Stimulated activated CD4-positive, alpha-beta T cell treated with anti-CD3 and anti-CD28 coated beads, TNF-alpha, amount 100 ng/mL, for 1 hour (primary cell): ENCODE measurements at places on chromosomes 5 and 9.

GRCh38 chr5:155480731-155481131, 467.2 kb downstream of the KIF4B start:
- no peak for DNase-seq

DNA sequence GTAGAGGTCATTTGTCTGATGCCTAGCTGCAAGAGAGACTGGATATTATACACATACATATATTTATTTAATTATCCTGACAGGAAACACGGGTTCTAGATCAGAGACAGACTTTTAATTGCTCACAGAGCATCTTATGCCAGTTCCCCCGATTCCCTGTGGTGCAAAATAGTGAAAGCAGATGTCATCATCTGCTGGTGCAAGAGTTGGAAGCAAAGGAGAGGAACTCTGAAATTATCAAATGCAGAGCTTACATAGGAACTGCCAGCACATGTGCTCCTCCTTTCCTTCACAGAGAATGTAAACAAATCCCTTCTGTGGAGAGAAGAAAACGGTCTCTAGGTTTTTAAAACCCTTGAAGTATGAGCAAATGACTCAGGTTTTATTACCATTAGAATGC, 69.3 kb downstream of the DTWD2 start:
- no peak for DNase-seq

- no peak for DNase-seq
Measured at GRCh38 chr9:74557571-74557970, 60.4 kb downstream of the RORB start.

GRCh38 chr9:79884546-79884945, 312.8 kb downstream of the TLE4 start:
- no peak for DNase-seq

DNA sequence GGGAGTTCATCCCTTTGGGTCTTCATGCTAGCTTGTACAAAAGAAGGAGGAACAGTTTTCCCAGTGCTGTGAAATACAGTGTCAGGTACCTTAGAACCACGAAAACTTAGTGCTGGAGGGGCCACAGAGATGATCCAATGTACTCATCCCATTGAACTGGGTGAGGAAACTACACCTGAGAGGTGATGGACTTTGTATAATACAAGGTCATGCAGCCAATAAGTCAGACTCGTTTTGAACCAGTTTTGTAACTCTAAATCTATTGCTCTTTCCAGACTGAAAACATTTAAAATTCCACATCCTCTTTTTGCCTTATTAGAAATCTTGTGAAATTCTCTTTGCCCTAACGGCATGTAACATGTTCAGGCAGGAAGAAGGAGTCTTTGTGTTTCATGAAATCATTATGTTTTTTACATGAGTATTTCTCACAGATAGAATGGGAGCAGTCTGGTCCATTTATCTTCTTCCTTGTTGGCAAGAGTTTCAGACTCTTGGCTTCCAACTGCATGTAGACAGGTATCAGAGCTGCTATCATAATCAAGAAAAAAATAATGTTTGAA, 146.8 kb upstream of the FBXL7 start:
- DNase-seq: no peak

DNA sequence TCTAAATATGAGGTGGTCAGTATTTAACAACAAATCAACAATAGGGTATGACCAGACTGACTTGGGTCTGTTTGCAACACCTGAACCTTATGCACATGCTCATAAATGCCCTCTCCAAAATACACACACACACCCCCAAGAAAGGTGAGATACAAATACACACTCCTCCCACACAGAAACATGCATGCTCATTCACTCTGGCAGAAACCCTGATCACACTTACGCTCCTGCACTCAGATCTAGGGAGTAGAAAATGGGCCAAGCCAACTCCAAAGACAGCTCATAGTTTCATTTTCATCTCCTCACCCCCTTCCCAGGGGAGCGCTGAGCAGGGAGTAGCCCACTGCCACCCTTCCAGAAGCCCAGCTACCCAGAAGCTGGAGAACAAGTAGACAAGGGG, 11.3 kb downstream of the TRIM7 start:
- DNase-seq: no peak

DNA sequence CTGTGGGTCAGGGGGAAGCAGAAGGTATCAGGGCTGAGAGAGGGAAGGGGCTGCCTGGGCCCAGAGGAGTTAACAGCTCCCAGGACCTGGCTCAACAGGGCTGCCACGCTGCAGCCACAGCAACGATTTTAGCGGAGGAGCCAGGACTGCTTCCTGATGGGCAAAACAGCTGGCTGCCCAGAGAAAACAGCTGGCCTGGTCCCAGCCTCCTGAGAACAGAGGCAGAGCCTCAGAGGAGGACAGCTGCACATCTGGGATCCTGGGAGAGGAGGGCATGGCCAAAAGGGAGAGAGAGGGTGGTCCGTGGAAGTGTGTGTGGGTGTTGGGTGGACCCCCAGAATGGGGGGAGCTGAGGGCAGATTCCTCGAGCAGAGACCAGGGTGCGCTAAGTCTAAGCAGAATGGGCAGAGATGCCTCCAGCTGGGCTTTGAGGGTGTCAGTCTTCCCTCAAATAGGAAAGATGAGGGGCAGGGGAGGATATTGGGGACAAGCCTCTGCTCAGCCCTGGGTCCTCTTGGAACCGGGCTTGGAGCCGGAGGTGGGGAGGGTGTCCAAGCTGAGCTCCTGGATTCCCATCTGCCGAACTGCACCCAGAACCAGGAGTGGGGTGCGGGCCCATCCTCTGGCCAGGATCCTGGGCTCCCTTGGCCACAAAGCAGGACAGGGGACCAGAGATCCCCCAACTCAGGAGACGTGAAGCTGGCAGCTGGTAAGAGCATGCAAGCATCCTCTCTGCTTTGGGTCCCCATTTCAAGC, 9.1 kb upstream of the CERCAM start:
- no peak for DNase-seq

DNA sequence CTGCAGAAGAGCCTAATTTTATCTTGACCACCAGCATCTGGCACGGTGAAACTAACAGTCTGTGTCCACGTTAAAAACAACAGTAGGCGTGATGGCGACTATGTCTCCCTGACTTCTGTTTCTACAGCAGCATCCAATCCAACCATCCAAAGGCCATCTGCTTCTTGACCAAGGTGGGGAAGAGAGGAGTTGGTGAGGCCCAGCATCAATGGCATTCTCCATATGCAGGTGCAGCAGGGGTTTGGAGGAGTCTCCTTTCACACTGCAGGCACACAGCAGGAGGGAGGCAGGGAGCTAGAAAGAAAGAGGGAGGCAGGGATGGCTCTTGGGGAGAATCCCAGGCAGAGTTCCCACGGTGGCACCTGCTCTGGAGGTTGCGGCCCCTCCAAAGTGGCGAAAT, 27.0 kb downstream of the MGAT1 start:
- DNase-seq: no peak

- no peak for DNase-seq
Measured at GRCh38 chr9:99069546-99069945, 35.4 kb upstream of the TGFBR1 start.

DNA sequence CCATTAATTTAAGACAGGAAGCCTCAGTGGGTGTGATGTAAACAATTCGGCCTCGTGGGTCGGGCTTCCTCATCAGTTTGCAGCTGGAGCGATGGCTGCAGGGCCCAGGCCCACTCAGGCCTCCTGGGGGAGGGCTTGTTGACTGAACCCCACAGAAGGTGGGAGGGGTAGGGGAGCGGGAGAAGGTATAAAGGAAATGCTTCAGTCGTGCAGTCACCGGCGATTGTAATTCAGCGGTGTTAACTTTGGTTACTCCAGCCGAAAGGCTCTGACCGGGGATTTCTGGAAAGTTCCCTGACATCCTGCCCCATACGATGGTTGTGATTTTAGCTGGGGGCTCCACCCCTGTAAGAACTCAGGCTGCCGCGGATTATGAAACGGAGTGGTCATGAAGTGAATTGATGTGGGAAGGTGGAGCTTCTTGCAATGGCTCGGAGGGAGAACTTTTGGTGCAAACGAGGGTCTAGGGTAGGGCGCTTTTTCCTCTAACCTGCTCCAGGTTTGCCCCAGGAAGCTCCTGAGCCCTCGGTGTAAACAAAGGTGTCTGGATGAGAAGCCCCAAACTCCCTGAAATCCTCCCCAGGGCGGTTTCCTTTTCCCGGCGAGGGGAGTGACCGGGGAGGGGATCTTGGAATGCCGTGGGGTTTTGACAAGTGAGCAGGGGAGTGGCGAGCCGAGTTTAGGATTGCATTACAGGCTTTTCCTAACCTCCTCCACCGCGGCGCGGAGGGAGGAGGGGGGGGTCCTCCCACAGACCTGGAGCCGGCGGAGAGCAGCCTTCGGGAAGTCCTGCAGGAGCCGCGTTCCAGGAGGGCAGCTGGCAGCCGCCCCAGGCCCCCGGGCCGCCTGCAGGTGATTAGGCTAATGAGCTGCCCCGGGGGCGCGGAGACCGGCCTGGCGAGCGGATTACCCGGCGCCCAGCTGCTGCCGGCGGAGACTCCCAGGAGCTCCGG, 215.5 kb downstream of the PDZD2 start:
- no peak for DNase-seq

GRCh38 chr5:130501151-130501865, 597.0 kb downstream of the CHSY3 start:
- DNase-seq: no peak
